ENCODE measurements at places on chromosomes 12 and 14.

DNA sequence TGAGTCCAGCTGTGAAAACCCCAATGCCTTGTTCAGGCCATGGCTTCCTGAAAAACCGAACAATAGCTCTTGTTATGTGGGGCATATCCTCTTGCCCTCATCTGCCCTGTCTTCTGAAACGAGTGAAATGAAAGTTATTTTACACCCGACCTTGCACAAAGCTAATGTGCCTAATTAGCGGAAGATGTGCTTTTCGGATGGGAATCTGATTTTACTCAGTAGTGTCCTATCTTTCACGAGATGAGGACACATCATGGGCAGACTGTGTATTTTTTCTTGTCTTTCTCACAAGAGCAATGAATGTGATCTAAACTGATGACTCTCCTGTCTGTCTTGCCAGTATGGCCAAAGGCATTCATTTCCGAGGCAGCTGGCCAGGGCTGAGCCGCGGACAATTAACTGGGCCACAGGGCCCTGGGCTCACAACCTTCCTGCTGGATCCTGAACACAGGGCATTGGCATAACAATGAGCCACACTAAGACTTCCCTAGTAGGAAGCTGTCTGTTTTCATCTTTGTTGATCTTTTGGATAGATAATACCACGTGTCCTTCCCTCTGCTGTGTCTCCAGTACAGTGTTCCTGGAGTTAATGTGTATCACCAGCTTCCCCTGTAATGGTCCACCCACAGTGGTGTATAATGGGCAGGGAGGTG is 86.0 kb upstream of the HIF1A start:
- DNase-seq = no peak

- peak; percentile 22 for DNase-seq
These were observed 16.7 kb downstream of the OR9K2 start for GRCh38 chr12:55142669-55143565.

DNA sequence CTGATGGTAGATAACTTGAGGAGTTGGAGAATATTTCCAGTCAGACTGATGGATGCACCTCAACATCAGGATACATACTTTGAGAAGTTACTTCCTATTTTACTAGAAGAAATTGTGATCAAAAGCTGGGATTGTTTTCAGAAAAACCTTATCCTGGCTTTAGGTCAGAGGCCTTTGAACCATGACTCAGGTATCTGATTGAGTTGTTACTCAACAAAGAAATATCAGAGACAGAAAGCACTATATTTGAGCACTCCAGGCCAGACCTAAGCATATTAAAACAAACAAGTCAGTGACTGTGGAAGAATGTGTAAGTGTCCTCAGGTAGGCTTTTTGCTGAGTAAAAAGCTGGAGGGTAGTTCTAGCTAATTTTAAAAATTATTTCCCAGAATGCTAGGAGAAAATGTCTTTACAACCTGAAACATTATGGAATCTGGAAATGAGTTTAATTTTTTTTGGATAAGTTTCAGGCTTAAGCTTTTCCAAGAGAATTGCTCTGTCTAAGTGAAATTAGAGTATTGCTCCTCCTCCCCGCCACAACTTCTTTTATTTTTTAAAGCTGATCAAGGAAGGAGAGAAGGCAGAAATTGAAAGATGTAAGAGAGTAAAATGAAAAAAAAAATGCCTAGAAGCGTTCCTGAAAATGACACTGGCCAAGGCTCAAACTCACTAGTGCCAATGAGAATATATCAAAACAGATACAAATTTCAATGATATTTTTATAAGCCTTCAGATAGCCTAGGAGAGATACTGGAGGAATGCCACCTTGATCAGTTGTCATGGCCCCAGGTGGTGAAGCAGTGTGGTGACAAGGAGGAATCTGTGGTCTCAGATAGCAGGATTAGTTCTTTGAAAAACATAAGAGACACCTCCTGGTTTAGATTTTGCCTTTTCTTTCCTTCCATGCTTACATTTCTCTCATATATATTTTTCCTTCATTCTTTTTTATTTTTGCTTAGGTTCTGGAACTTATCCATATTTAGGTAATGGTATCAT is 790.3 kb downstream of the TMTC2 start:
- DNase-seq = no peak

GRCh38 chr12:82971584-82971983 is 284.9 kb downstream of the TMTC2 start:
- DNase-seq = no peak

DNA sequence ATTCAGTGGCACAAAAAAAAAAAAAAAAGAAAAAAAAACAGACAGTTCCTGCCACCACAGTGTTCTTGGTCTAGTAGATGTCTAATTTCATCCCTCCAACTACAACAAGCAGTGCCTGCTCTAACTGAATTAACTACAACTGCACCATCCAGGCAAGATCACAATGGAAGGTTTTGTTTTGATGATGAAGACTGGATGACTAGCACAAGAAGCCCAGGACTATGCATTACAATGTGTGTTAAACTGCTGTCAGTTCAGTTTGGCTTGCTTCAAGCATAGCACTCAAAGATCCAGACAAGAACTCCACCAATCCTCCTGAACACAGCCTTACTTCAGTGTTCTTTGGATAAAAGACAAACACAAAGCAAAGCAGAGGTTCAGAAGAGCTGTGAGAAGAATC is 279.9 kb downstream of the GRIN2B start:
- no peak for DNase-seq

- DNase-seq = no peak
These were observed 16.2 kb downstream of the LPCAT3 start for GRCh38 chr12:7001921-7002591.

GRCh38 chr12:131452444-131452860 is 258.4 kb upstream of the SFSWAP start:
- peak; percentile 18 for DNase-seq

DNA sequence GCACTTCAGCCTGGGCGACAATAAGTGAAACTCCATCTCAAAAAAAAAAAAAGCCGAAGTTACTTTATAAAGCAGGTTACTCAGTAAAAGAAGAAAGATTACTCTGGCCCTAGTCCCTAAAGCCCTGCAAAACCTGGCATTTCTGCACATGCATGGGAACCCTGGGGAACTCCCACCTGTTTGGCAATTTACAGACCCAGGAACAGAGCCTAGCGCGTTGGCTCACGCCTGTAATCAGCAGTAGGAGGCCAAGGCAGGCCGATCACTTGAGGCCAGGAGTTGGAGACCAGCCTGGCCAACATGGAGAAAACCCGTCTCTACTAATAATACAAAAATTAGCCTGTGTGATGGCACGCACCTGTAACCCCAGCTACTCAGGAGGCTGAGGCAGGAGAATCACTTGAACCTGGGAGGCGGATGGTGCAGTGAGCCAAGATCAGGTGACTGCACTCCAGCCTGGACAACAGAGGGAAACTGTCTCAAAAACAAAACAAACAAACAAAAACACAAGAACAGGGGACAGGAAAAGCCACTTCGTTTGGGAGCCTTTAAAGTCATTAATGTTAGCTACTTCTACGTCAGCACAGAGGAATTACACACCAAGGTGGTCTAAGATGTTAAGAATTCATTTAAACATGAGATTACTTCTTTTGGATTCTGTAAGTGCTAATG is 34.1 kb upstream of the SPTSSA start:
- no peak for DNase-seq

DNA sequence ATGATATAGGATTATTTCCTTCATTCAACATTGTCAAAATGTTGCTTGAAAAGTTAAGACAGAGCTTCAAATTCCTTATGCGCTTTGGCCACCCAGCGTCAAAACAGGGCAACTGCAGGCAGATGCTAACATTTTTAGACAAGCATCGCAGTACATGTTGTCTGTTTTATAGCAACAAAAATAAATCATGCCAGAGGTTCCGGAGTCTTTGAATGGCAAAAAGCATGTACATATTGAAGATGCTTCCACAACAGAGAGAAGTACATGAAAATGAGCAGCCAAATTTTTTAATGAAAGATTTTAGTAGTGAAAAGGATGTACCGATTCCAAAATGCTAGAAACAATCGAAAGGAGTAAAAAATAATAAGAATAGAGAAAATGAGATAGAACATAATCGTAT is 49.8 kb upstream of the USP15 start:
- no peak for DNase-seq

DNA sequence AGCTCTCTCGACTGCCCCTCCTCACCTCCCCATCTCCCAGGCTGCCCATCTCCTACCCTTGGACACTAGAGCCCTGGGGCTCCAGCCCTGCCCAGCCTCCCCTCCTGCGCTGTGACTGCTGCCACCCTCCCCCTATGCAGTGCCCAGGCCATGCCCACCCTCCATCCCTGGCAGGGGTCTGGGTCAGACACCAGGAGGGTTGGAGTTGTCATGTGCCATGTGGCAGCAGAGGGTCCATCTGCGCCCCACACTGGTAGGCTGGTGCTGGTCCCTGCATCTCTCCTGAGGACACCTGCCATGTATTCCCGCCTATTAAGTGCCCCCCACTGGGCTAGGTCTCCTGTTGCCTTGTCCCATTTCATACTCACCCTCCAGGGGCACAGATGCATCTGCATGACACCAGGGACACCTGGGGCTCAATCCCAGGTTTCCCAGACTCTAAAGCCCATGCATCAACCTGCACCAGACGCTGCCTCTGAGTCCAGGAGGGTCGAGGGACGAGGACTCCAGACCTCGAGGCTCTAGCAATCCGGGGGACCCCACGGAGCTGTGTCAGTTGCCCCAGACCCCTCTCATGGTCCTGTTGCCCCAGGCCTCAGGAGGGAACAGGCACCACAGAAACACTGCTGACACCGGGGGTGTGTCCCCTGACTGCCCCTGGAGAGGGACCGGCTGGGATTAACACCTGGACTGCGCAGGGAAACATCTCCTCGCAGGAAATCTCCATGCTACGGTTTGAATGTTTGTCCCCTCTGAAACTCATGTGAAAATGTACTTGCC is 23.4 kb upstream of the SFSWAP start:
- no peak for DNase-seq

DNA sequence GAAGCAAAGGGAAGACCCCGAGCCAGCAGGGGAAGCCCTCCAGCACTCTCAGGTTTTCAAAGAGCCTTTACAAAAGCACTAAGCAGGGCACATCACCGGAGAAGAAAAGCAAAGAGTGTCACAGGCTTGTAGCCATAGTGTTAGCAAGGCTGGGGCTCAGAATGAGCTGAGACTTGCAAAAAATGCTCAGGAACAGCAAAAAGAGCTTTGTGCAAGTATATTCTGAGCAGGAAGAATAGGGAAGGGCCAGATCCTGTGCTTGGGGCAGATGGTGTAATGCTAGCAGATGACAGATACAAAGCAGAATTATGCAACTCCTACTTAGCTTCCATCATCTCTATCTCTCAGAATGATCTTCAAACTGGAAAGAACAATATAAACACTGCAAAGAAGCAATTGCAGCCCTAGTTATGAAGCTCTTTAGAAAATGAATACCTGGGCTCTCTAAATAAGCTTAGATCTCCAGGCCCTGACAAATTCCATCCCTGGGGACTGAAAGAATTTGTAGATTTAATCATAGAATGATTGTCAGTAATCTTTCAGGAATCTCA is 23.7 kb upstream of the PARP11 start:
- DNase-seq = no peak

DNA sequence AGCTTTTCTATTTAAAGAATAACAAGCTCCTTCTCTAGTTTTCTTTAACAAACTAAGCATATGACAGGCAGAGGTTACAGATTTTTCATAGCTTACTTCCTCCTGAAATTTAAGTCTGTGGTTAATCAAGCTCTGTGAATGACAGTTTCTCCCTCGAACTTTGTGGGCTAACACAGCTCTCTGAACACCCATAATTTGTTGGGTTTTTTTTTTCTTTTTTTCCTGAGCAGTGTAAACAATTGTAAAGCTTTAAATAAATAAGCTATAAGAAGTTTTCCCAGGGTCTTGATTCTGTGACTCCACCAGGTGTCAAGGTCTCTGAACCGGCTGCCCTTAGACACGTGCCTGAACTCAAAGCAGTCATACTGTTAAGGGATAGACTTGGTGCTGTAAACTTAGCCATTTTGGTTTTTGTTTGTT is 128.1 kb upstream of the AMIGO2 start:
- DNase-seq = no peak

GRCh38 chr14:25003537-25003936 is 46.4 kb downstream of the STXBP6 start:
- no peak for DNase-seq

DNA sequence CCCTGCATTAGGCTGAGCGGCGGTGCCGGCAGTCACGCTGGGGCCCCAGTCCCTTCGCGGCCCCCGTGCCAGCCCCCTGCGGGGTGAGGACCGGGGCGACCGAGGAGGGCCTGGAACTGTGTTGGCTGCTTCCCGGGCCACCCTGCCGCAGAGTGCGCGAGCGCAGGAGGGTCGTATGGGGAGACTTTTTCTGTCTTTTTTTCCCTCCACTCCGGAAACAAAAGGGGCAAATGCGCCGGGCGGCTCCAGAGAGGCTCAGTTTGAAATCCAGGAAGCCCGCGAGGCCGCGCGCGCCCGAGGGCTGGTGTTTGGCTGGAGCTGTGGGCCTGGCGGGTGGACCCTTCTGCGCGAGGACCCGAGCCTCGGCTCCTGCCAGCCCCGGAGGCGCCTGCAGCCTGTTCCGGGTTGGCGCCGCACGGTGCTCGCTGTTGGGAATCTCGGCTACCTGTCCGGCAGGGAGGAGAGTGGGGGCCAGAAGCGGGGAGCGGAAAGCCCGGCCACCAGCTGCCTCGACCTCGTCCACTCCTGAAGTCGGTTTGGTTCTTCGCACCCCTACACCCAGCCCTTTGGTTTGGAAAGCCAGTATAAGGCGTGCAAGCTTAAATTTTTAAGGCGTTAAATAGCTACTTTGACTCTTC is 638 bp downstream of the PLEKHG3 start:
- DNase-seq = no peak

DNA sequence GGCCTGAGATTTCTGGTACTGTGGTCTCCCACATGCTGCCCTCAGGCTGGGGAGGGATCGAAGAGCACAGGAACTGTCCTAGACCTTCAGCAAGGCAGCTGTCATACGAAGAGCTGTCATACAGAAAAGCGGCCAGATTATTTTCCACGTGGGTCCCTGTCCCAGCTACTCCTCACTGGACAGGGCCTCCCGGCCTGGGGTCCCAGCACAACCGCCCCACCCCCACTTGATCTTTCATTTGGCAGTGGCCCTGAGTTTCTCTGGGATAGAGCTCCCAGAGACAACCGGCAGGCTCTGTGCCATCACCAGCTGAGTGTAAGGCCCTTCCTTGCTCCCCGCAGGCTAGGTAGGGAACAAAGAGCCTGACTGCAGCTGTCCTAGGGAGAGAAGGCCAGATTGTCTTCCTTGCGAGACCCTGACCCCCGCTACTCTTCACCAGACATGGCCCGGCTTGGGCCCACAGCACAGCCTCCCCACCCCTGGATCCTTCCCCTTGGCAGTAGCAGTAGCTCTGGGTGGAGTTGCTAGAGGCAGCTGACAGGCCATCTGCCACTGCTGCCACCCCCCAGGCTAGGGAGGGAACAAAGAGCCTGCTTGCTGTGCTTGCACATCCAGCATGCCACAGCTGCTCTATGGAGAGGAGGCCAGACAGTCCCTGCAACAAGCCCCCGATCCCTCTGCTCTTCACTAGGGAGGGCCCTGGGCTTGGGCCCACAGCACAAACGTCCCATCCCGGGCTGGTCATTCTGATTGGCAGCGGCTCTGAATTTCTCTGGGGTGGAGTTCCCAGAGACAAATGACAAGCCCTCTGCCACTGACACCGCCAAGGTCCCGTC is 3.1 kb upstream of the OR4N2 start:
- DNase-seq = no peak

DNA sequence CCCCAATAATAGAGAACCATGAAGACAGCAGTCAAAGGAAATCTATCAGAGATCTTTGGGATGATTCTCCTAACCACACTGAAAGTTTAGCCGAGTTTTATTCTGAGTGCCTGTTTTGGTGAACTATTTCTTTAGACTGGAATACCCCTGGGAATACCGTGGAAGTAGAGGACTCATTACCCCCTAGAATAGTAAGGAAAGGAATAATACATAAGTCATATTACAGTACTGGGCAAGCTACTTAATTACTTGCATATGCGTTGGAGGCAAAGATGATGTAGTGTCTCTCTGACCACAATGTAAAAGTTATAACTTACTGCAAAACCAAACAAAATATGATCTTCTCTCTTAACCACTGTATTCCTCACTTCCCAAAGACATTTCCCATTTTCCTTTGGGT is 25.5 kb downstream of the ZC2HC1C start:
- DNase-seq = no peak

Measured in HuH-7 (cell line).